Left colon (tissue), 2 donors: ENCODE measurements at places on chromosomes 11 and 22. TPM values are rescaled to one million over a fixed set of nuclear protein-coding genes. Genes with fewer than 3 reads are reported as not detected.

The ACRV1 gene
- total RNA-seq, result not detected

The MTMR2 gene
- 22.7 TPM for total RNA-seq

The CDC42EP1 gene
- total RNA-seq, result 52.2 TPM

The IPO7 gene
- 72.2 TPM for total RNA-seq

The MUC2 gene
- total RNA-seq, result 1,472 TPM

The DKK3 gene
- 8.1 TPM for total RNA-seq

The SLC25A18 gene
- not detected for total RNA-seq

The RAC2 gene
- 22.6 TPM for total RNA-seq

The NCAPH2 gene
- total RNA-seq, result 26.6 TPM

The PTPRCAP gene
- 7.1 TPM for total RNA-seq

The MS4A3 gene
- total RNA-seq, result not detected

The CTTN gene
- total RNA-seq, result 279 TPM

The XKR3 gene
- not detected for total RNA-seq

The GANAB gene
- total RNA-seq, result 270 TPM

The ELP4 gene
- total RNA-seq, result 15.2 TPM
